NCI-H446 treated with DMSO at 0.1 percent for 48 hours (cell line): ENCODE measurements at places on chromosomes 1 and 21.

DNA sequence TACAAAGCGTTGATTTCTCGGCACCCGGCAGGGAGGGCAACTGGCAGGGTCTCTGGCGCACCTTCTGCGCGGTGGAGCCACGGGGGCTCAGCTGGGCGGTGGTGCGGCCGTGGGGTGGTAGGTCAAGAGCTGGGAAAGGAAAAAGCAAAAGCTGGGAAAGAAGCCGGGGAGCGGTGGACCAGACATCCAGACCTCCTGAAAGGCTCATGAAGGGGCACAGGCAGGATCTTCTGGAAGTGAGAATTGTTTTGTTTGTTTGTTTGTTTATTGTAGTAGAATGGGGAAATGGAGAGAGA, 7.2 kb upstream of the RNU1-1 start:
- DNase-seq = no peak

DNA sequence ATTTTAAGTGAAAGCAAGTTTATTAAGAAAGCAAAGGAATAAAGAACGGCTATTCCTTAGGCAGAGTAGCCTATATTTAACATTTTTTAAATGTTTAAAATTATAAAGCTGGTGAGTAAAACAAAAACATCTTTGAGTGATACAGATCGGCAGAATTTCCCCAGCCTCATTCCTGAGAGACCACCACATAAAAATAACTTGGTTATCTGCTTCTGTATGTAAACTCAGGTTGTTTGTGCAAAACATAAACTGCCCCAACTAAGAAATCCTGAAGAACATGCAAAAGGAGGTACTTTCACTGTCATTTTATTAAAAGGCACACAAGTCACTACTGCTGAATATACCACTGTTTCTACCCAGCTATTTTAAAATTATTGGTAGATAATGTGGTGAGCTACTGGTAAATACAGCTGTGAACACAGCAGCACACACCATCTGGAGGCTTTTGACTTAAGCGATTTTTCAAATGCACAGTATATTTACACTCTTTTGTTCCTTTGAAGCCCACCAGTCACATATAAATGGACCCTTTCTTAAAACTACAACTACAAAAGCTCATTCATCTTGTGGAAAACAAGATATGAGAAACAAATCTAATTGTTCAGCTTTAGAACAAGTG, 119.3 kb downstream of the RERE start:
- DNase-seq = no peak

DNA sequence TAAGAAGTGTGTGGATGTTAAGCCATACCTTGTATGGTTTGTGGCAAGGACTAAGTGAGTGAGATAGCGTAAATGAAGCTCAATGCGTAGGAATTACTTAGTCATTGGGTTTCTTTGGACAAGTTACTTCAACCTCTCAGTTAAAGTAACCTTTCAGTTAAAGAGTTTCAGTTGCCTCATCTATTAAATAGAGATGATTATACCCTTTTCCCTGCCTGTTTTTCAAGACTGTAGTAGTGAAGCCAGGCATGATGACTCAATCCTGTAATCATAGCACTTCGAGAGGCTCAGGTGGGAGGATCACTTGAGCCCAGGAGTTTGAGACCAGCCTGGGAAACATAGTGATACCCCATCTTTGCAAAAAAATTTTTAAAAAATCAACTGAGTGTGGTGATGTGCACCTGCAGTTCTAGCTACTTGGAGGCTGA, 6.3 kb downstream of the ZMPSTE24 start:
- DNase-seq = no peak

DNA sequence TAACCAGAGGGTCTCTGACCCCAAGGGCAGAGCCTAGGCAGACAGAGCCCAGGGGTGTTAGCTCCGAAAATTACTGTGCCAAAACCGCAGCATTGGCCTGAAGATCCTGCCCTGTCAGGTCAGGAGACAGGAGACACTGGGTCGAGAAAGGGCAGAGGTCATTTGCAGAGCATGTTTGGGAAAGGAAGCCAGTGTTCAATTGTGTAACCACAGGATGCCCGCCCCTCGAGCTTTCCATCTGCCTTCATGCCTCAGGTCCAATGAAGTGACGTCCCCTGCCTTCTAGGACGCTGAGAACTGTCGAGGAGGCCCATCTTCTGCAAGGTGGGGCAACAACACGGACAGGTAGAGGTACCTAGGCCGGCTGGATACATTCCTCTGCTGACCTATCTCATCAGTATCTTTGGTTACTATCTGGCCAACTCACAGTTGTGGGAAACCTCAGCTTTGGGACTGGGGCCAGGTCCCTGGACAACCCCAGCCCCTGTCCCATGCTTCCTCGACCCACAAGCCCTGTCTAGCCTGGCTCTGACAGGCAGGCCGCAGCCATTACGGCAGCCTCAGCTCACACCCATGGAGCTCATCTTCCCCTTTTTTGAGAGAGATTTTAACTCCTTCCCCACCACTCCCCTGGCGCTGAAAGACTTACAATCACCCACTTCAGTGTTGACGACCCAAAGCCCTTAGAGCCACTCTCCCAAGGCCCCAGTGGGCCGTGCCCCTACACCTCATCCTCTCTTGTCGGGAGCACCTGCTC, 1.3 kb downstream of the ARL8A start:
- DNase-seq = no peak

DNA sequence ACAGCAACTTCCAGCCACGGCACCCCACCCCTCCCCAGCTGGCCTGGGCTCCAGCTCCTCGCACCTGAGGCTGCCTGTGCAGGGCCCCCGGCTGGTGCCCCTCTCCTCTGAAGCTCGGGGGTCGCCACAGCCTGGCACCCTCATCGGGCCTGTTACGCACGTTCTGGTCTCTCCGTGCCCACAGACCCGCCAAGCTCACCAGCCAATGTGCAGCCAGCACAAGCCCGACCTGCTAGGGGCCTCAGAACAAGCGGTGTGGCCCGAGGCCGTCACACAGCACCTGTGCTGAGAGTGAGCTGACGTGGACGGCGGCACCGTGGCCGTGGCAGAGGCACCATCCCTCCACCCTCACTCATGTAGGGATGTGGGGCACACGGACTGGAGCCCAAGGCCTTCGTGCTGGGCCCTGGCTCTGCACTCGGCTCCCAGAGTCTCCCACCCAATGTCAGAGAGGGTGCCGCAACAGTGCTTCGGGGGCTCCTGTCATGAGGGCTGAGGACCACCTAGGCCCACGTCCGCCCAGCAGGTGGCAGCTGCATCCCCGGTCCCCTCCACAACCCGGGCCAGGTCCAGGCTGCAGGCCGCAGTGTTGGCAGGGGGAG, 4.4 kb upstream of the SAMD11 start:
- no peak for DNase-seq

DNA sequence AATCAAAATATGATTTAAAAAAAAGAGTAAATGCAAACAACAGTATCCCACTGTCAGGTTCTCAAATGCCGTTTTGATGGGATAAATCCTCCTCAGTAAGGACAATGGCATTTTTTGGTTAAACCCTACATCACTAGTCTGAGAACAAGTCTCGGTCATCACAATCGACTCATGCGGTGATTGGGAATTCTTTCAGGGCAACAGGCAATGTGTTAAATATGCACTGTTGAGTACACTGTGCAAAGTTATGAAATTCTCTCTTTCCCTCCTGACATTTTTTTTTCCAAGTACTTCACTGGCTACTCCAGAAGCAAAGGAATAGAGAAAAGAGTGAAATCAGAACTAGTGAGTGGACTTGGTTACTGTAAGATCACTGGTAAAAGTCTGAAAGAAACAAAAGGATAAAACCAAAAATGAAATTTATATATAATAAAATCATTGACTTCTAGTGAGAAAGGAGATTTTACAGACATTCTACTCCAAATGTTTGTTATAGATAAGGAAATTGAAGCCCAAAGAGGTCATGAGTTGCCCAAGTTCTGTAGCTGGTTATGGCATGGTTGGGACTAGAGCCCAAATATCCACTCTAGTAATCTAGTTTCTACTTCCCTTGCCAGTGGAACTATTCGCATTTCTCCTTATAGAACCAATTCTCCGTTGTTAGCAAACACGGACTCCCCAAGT, 111.3 kb downstream of the TGFBR3 start:
- no peak for DNase-seq

DNA sequence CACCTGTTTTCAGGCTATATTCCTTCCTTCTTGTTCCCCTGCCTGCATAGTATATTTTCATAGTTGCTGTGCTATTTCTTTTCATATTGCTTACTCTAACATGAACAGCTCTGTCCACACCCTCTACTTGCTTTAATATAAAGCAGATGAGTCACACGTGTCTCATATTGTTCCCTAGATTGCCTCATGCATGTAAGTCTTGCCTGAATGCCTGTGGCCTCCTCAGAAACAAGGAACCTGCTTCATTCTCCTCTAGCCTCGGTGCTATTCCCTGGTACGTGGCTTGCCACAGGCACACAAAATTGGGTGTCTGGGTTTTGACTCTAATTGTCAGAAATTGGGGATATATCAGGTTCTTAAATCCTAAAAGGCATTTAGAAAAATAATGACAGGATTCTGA, 16.5 kb upstream of the PKP1 start:
- no peak for DNase-seq

DNA sequence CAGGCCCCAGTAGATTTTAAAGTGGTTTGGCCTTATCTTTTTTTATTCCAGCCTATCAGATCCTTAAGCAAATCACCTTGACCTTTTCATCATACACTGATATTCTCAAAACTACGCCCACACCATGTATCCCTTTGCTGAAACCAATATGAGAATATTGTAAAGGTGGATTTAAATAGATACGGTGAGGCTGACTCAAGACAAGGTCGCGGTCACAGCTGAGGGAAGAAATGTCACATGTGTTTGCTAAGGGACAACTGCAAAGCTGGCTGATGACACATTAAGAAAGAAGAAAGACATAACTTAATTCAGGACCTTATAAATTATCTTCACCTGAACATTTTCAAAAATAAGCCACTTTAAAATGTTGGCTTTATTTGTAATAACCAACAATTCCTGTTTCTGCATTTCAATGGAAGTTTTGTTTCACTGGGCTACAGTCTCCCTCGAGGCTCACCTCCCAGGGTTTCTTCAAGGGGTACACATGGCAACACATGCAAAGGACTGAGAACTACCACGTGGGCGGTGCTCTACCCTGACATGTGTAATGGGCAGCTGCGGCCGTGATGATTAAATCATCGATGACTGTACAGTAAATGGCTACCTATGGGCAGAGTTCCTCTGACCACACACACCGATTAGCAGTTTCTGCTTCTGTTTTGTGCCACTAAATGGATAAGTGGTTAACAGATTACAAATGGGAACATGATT, 189.5 kb downstream of the SIPA1L2 start:
- no peak for DNase-seq

- no peak for DNase-seq
Observed at GRCh38 chr1:211352985-211353515, 26.4 kb downstream of the TRAF5 start.

- no peak for DNase-seq
Observed at GRCh38 chr1:206559672-206559995, 52.3 kb downstream of the RASSF5 start.

DNA sequence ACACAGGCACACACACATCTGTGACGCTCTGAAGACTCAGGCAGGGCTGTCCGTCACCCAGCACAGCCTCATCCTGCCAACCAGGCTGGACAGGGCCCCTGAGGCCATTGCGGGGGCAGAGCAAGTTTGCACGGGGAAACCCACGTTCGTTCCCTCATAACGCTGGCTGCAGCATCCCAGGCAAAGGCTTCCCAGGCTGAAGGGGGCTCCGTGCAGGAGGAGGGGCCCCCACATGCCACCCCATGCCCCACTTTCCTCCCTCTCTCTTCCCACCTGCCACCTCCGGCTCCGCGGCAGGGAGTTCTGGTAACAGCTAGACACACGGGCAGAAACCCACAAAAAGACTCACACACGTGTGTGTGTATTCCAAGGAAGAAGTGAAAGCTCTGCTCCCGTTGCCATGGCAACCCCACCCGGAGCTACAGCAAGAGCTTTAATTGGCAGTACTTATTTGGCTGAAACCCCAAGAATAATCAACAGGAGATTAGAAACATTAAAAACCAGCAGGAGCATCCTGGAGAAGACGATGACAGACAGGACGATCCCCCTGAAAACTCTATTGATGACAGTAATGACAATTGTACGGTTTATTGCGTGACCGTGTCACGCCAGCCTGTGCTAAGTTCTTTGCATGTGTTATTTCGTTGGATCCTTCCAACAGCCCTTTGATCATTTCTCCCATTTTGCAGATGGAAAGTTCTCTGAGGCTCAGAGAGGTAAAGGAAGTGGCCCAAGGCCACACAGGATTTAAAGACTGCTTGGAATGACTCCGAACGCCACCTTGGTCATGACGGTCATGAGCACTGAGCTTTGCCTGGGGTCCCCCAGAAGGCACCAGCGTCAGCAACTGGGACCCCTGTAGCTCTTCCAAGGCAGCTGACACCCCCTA, 247.1 kb downstream of the NPHP4 start:
- no peak for DNase-seq

DNA sequence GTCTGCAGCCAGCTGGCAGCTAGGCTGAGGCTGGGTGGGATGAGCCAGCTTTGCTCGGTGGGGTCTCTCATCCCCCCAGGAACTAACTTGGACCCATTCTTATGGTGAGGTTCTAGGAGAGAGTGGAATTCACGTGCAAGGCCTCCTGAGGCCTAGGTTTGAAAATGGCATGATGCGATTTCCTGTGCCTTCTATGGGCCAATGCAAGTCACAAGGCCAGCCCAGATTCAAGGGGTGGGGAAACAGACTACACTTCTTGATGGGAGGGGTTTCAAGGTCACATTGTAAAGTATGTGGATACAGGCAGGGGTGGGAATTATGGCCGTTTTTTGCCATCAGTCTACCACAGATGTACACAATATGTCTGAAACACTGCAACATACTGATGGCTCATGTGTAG, 48.3 kb downstream of the HTR6 start:
- DNase-seq = no peak

DNA sequence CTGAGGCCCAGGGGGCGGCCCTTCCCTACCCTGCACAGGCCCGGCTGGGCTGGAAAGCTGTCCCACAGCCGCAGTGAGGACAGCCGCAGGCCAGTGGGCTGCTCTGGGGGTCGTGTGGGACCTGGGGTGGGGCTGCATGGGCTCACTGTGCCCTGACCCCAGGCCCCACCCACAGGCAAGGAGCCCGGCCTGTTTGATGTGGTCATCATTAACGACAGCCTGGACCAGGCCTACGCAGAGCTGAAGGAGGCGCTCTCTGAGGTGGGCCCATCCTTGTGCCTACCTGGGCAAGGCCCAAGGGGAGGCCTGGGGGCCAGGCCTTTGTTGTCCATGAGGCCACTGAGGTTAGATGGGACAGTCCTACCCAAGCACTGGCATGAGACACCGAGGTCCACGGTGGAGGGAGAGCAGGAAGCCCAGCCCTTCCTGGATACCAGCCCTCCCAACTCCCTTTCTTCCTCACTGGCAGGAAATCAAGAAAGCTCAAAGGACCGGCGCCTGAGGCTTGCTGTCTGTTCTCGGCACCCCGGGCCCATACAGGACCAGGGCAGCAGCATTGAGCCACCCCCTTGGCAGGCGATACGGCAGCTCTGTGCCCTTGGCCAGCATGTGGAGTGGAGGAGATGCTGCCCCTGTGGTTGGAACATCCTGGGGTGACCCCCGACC, 1.4 kb upstream of the GJC2 start:
- DNase-seq = no peak

GRCh38 chr1:234778221-234779159, 168.5 kb upstream of the IRF2BP2 start:
- DNase-seq = no peak

DNA sequence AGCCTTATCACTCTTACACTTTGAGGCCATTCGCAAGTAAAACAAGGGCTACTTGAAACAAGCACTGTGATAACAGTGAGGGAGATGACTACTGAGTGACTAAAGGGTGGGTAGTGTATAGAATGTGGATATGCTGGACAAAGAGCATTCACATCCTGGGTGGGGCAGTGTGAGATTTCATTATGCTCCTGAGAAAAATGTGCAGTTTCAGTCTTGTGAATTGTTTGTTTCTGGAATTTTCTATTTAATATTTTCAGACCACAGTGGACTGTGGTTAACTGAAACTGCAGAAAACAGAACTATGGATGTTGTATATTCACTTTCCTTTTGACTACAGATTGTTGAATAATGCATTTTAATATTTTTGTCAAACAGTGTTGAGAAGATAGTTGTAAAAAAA, 25.1 kb upstream of the B3GALT2 start:
- no peak for DNase-seq
